Activated T-helper 1 cell treated with anti-CD3 and anti-CD28 coated beads, Interleukin-12 subunit alpha, Interleukin-12 subunit beta, Interleukin-2, Interleukin-4 antibody, amounts not matched to agents 30 ng/mL and 10 ng/mL and 1 ng/mL, durations not matched to agents 14 hours and 24 hours and 36 hours (primary cell): ENCODE measurements at places on chromosomes 2 and 18. TPM values are rescaled to one million over a fixed set of nuclear protein-coding genes. Genes with fewer than 3 reads are reported as not detected.

Gene ANAPC1
- 120 and 126 TPM in 2 replicates for total RNA-seq

GRCh38 chr2:212832211-212833195 is 293.9 kb upstream of the ERBB4 start:
- no peak for DNase-seq

Gene GCG
- not detected in 2 replicates for total RNA-seq

GRCh38 chr2:221571551-221572218 is 419 bp downstream of the EPHA4 start:
- DNase-seq: no peak

Gene C1GALT1C1L
- not detected in 2 replicates for total RNA-seq

Gene RAB6D
- not detected in 2 replicates for total RNA-seq

GRCh38 chr2:15790326-15790725 is 150.0 kb upstream of the MYCN start:
- DNase-seq: no peak

- no peak for DNase-seq
These were observed 669.7 kb upstream of the SALL3 start for GRCh38 chr18:78309924-78310323.

Gene MEIS1
- not detected in 2 replicates for total RNA-seq

Gene LBH
- 306 and 313 TPM in 2 replicates for total RNA-seq
